Astrocyte (in vitro differentiated cells and primary cell): ENCODE measurements at places on chromosomes 7 and 10.

DNA sequence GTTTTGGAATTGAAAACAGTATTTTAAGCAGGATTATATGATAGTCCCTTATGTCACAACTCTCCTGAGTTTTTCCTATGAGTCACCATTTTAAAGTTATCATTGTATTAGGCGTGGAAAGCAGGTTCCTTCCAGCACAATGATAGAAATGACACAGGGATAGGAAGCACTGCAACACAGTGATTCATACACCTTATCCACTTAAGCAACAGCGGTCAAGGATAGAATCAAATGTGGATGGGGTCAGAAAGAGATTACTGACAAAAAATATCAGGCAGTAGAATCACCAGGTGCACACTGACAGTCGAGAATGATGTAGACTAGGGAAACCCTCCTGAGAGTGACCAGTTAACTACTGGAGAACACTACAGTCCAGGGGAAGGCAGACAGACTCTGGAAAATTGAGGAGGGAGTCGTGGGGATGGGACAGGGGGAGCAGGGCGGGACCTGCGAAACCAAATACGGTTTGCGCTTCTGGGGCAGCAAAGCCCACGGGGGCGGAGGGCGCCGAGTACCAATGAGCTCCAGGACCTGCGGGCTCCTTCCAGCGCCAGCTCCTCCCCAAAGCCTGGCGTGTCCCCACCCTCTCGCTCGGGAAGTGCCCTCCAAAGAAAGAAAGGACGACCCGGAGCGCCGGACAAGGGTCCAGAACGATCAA is 479 bp downstream of the PNPLA8 start:
- peak; percentile 77 for DNase-seq

DNA sequence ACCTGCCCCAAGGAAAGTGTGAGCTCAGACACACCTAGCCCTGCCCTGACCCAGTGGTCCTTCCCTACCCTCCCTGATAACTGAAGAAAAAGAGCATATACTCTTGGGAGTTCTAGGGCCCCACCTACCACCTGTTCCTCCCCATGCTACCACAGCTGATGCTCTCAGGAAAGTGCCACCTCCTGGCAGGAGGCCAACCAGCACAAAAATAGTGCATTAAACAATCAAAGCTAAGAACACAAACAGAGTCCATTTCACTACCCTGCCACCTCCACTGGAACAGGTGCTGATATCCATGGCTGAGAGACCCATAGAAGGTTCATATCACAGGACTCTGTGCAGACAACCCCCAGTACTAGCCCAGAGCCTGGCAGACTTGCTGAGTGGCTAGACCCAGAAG is 288.6 kb upstream of the PHF14 start:
- DNase-seq, result no peak

DNA sequence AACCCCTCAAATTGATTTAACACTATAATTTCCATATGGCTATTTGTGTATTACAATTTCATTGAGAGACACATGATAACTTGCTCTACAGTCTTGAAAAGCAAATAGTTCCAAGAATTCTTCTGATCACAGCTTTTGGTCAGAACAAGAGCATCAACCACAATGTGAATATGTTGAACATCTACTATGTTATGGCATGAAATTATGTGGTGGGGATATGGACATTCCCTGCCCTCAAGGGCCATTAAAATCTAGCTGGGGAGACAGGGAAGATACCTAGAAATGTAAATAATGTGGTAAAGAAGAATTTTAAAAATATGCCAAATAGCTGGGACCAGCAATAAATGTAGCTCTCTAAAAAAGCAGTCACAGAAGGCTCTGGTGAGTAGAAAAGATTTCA is 262.2 kb downstream of the FZD1 start:
- peak; percentile 13 for DNase-seq

GRCh38 chr7:87797798-87798403 is 78.3 kb downstream of the SLC25A40 start:
- peak; percentile 25 for DNase-seq

DNA sequence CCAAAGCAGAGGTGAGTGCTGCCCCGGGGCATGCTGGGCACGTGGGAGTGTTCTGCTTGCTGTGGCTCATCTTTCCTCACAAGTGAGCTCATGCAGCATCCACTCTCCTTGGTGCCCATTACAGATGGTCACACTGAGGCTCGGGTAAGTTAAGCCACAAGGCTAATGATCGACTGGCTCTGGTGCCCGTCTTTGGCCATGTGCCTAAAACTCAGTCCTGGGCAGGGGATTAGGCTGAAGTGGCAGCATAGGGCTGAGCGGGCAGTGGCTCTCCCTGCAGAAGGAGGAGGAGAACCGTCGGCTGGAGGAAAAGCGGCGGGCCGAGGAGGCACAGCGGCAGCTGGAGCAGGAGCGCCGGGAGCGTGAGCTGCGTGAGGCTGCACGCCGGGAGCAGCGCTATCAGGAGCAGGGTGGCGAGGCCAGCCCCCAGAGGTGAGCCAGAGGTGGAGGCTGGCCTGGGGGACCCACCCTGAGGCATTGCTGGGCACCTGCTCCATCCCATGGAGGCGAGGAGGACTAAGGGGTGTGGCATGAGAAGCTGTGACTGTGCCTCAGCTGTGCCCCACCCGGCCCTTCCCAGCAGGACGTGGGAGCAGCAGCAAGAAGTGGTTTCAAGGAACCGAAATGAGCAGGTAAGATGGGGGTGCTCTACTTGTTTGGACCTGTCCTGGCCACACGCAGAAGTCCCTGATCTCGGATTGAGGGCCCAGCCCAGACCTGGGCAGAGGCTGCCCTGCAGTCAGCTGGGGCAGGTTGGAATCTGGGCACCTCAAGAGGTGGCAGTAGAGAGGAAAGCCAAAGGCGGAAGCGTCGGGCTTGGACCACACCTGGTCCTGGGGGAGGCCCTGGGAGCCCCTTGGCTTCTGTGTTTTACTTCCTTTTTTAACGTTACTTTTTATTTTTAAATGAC is 7.3 kb downstream of the PGAM2 start:
- no peak for DNase-seq

GRCh38 chr7:111198255-111198654 is 107.3 kb downstream of the LRRN3 start:
- peak; percentile 100 for DNase-seq

- no peak for DNase-seq
Observed at GRCh38 chr10:106655636-106656035, 508.9 kb downstream of the SORCS1 start.

- DNase-seq, result no peak
Observed at GRCh38 chr7:46710927-46711326, 789.9 kb upstream of the IGFBP3 start.

GRCh38 chr7:16954321-16954720 is 72.5 kb upstream of the AGR3 start:
- DNase-seq, result no peak

- DNase-seq, result peak; percentile 30
Observed at GRCh38 chr10:99689461-99689860, 30.2 kb downstream of the ENTPD7 start.

GRCh38 chr7:17326378-17326777 is 27.9 kb downstream of the AHR start:
- DNase-seq, result no peak

DNA sequence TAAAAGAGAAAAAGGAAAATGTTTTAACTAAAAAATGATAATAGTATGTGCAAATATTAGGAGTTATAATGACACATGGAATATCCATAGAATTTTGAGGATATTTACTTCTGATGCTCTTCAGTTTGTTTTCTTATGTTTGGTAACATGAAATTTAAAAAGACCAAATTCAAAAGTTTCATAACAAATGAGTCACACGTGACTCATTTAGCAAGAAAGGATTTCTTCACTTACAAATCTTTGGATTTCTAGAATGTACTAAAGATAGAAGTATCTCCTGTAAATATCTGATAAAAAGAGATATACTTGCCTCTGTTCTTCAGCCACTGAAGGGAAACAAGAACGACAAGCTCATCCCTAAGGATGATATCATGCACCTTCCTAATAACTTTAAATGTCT is 774.5 kb upstream of the LRRTM3 start:
- DNase-seq, result no peak

- peak; percentile 3 for DNase-seq
Observed at GRCh38 chr10:23516530-23516929, 77.7 kb downstream of the OTUD1 start.

- DNase-seq, result no peak
Observed at GRCh38 chr7:751826-752225, 24.7 kb upstream of the PRKAR1B start.

GRCh38 chr7:137768366-137768765 is 78.4 kb downstream of the DGKI start:
- peak; percentile 21 for DNase-seq

- DNase-seq, result peak; percentile 93
Observed at GRCh38 chr7:128833148-128833945, 3.1 kb downstream of the FLNC start.

GRCh38 chr7:100897772-100898454 is 2.2 kb upstream of the ACHE start:
- no peak for DNase-seq

GRCh38 chr10:4357911-4358310 is 468.1 kb upstream of the AKR1E2 start:
- no peak for DNase-seq

- no peak for DNase-seq
Observed at GRCh38 chr7:21355406-21355874, 72.4 kb upstream of the SP4 start.

DNA sequence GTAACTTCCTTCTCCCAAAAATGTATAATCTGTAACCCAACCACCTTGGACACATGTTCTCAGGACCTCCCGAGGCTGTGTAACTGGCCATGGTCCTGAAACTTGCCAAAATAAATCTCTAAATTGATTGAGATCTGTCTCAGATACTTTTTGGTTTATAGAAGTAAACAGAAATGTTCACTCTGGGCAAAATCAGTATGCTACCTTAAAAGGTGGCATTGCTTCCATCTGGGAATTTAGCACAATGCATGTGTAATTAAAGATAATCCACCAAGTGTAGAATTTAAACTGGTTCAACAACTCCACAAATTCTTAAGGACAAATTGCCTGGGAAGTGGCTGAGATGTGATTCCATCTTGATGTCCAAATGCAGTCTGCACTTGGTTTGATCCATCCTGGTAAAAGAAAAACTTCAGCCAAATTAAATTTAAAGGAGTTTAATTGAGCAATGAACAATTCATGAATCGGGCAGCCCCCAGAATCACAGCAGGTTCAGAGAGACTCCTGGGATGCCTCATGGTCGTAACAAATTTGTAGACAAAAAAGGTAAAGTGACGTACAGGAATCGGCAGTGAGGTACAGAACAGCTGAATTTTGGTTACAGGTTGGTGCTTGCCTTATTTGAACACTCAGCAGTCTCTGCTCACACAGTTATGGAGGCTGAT is 102.6 kb upstream of the PFKP start:
- no peak for DNase-seq

- DNase-seq, result no peak
Observed at GRCh38 chr10:43262397-43262901, 4.4 kb downstream of the RASGEF1A start.

DNA sequence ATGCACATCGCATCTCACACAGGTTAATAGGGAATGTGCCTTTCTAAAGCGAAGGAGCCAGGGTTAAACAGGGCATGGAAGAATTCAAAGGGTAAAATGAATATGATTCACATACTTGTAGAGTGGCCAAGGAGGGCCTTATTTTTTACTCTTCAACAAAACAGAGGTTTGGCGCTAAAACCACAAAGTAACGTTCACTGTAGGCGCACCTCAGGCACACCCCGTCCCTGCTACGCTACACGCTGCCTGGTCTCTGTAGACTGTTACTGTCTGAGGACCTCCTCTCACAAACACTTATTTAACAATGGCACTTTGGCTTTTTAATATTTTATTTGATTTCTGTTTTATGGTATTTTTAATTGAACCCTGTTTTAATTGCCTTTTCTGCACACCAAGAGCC is 462.1 kb upstream of the GALNT17 start:
- no peak for DNase-seq

- DNase-seq, result peak; percentile 64
Observed at GRCh38 chr10:8073691-8074416, 19.4 kb downstream of the GATA3 start.

DNA sequence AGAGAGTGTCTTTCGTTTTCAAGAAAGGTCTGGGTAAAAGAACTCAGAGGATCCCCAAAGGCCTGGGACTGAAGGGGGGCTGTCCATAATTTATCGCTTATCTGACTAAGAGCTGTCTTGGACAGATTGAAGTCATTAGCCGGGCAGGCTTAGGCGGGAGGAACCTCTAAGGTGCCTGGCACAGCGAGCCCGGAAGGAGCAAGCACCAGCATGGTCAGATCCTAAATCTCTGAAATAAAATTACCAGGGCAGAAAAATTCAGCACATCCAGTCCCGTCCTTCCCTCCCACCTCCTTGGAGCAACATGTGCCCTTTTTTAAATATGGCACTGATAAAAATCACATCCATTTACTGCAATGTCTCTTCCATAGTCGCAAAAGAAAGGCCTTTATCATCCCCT is 86.8 kb downstream of the FAM204A start:
- no peak for DNase-seq

- no peak for DNase-seq
Observed at GRCh38 chr7:7764520-7765396, 46.4 kb upstream of the RPA3 start.
